ENCODE measurements at places on chromosomes 5 and 9.

DNA sequence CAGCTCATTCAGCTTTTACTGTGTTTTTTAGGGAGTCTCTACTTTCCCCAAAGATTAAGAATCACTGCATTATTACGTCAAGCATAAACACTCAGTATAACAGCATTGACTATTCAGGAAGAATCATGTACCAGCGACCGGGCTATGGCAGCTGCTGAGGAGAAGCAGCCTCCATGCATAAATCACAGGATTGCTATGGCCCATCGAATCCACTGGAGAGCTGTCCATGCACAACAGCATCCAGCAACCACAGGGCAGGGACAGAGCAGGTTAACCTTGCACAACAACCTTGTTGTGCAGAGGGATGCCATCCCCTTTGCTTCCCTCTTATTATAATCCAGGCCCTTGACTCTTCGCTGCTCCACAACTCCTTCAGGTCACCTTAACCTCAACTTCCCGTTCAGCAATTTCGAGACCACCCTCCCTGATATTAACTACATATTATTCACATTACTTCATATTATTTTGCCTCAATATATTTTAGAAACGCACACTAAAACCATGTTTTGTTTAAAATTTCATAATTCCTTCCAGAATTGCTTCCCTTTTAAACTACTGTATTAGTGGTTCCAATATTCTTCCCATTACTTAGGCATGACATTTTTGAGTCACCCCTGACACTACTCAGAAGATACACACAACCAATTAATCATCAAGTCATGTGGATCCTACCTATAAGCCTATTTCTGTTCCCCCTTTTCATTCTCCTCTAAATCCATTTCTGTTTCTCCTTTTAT is 991 bp downstream of the IARS1 start:
- DNase-seq: peak; percentile 60

GRCh38 chr9:6068983-6069382 is 53.6 kb upstream of the RANBP6 start:
- DNase-seq: peak; percentile 64

GRCh38 chr9:16705111-16705604 is 165.3 kb downstream of the BNC2 start:
- DNase-seq: no peak

GRCh38 chr5:108341866-108342265 is 40.0 kb downstream of the FBXL17 start:
- DNase-seq: no peak

- no peak for DNase-seq
Measured at GRCh38 chr5:36491856-36492255, 114.5 kb upstream of the SLC1A3 start.

DNA sequence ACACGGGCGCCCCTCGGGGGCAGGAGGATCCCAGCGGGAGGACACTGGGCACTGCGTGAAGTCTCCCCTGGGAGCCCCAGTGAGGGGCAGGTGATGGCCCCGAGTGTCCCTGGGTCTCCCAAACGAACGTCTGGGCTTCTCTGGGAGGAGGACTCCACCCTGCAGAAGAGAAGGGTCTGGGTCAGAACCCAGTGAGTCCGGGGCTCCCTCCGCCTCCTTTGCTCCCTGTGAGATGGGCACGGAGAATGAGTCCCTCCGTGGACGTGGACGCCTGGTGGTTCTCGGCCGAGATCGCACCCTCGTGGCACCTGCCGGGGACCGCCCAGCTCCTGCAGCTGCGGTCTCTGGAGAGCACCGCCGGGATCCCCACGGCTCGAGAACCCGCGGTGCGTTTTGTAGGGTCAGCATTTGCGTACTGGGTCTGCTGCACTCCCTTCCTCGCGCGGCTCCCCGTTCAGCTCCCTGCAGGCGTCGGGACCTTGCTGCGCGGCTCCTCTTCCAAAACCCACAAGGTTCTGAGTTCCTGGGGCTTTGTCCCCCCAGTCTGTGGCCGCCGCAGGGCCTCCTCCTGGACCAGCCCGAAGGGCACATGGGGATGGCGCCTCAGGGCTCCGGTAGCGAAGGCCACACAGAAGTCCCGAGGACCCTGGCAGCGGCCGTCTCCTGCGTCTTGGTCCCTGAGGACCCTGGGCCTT is 10.2 kb upstream of the CEP72 start:
- no peak for DNase-seq

- DNase-seq: no peak
Measured at GRCh38 chr9:110559869-110560268, 19.7 kb downstream of the SVEP1 start.

- no peak for DNase-seq
Measured at GRCh38 chr9:109017061-109017460, 3.8 kb upstream of the CTNNAL1 start.

DNA sequence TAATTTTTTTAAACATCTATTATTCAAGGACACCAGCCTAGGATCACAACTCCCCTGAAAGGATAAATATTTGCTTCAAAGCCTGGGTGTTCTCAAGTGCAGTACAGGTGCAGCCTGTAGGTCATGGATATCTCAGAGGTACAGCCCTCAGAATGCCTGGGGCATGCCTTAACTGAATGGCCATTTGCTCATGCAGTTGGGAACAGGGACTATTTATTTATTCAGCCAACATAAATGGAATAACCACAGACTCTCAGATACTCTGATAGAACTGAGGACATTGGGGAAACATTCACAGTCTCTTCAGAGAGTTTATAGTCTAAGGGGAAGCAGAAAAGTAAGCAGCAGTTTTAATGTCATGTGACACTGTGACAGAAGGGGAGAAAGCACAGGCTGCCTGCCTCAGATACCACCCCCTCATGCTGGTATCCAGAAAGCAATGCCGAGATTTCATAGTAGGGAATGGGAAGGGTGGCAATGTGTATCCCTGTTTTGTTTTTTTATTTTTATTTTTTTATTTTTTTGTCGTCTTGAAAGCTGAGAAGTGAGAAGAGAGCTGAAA is 112.6 kb downstream of the MACIR start:
- DNase-seq: no peak

DNA sequence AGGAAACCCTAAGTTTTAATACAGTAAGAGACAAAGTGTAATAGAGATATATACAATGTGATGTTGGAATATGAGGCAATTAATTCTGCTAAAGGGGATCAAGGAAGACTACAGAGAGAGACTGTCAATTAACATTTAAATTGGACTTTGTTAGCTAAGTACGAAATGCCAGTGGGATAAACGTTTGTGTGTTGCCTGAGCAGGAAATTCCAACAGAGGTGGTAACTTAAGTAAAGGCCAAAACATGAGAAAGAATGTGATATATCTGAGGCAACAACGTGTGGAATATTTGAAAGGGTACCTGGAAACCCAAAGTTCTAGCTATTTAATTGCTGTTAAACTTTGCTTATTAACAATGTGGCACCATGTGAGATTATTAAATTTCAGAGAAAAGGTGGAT is 1666.9 kb upstream of the WWC1 start:
- no peak for DNase-seq

GRCh38 chr9:72305102-72305546 is 59.9 kb downstream of the ZFAND5 start:
- peak; percentile 99 for DNase-seq

DNA sequence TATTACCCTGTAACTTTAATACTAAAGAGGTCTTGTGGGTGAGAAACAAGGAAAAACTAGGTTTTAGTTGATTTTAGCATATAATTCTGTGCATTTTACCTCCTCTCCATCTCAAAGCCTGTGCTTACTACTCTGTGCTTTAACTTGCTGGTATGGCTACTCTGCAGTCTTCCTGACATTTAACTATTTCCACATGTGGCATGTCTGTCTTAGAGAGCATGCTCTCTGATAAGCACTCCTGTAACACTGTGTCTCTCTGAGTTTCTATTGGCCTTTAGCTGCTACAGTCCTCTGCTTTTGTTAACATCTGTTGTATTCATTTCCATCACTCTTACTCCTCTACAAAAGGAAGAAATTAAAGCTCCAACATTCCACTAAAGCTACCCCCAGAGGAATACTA is 418.3 kb downstream of the RAB3C start:
- DNase-seq: no peak

DNA sequence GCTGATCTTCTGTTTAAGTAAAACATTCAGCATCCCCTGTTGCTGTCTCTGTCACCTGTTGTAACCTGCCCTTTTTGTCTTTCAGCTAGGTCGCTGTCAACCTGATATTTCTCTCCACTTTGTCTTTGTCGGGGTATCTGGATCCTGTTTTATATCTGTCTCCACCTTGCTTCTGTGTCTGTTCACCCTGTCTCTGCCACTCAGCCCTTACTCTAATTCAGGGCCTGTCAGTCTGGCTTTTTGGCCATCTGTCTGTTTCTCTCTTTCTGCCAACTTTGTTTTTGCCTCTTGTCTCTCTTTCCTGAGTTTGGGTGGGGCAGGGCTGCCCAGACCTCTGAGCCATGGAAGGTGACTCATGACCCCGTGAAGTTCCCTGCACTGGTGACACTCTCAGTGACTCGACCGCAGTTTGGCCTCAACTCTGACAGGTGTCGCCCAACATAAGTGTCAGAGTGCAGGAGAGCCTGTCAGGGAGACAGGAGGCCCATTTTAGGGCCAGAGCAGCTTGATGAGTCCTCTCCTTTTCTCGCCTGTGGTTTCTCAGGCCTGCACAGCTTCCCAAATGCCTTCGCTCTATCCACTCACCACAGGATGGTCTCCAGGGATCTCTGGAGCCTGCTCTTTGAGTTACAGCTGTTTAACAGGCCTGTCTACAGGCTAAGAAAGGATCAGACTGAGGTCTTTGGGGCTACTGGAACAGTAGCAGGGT is 868 bp downstream of the ZBTB43 start:
- peak; percentile 96 for DNase-seq

GRCh38 chr9:17669206-17669605 is 90.3 kb downstream of the SH3GL2 start:
- no peak for DNase-seq

DNA sequence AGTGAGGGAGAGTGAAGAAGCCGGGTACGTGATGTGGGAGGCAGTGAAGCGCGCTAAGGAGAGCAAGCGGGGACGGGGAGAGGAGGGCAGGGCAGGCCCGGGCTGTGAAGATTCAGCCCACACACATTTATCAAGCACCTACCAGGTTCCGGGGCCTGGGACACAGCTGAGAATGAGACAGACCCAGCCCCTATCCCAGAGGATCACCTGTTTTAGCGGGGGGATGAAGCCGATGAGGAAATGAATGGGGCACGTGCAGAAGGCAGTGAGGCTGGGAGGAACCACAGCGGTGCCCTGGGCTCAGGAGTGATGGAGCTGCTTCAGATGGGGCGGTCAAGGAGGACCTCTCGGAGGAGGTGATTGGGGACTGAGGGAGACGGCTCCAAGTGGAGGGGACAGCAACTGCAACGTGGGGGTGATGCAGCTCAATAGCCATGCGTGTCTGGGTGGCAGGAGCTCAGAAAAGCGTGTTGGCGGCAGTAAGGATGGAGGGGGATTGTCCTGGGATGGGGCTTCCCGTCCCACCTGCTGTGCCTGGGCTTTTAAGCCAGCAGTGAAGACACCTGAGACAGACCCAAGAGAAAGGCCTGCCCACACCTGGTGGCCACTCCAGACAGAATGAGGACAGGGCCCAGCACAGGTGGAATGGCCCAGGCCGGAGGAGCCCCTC is 77.5 kb upstream of the UNC5A start:
- no peak for DNase-seq

DNA sequence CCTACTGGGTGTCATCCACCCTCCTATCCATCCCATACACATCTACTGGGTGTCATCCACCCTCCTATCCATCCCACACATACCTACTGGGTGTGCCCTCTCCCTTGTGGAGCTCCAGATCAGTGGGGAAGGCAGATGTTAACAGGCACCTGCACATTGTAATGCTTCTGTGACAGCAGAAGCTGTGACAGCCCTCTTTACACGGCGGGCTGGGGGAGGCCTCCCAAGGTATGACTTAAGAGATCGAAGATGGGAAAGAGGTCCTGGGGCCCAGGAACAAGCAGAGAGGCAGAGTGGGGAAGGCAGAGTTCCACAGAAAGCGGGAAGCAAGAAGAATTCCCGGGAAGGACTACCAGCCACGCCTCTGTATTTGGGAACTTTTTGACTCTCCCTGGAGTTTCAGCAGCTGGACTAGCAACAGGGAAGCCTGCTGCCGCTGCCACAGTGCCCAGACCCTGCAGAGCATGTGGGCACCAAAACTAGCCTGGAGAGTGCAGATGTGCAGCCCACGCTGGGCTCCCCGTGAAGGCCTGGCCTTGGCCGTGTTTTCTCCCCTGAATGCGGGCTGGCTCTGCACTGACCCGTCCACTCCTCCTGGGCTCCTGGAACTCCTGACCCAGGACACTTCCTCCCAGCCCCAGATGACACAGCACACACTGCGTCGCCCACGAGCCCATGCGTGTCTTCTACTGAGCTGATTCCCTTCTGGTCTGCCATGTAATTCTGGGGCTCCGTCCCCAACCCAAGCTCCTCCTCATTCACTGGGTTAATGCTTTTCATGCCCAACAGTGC is 9.3 kb downstream of the TOR1A start:
- no peak for DNase-seq

GRCh38 chr5:40828690-40829661 is 6.0 kb downstream of the RPL37 start:
- DNase-seq: no peak

- no peak for DNase-seq
Measured at GRCh38 chr5:163330723-163331668, 106.4 kb upstream of the CCNG1 start.

GRCh38 chr5:17186256-17186655 is 31.2 kb upstream of the BASP1 start:
- no peak for DNase-seq

DNA sequence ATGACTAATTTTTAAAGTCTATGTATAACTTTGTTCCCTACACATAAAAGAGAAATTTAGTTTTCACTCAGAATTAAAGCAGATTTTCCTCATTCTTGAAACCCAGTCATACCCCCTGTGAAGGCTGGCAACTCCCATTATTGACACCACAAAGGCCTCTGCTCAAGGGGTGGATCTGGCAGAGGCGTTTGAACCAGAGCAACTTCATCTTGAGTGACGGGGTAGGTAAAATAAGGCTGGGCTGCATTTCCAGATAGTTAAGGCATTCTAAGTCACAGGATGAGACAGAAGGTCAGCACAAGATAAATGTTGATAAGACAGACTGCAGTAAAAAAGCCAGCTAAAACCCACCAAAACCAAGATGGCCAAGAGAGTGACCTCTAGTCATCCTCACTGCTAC is 177.2 kb upstream of the OR13F1 start:
- no peak for DNase-seq

GRCh38 chr9:1320607-1321195 is 270.5 kb downstream of the DMRT2 start:
- no peak for DNase-seq

- no peak for DNase-seq
Measured at GRCh38 chr5:97131139-97131710, 11.2 kb downstream of the LIX1 start.

DNA sequence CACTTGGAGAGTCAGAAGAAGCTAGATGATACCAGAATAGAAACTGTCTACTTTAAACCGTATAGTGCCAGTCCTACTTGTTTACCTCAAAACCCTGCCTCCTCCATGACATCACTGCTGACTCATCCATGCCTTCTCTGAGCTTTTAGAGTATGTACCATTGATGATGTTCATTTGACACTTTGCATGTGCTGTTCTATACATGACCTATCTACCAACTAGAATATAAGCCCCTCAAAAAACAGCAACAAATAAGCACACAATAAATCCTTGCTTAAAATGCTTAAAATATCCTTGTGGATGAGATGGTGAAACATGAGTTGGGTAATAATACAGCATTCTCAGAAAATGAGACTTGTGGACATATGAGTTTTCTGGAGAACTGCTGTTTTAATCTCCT is 2.6 kb downstream of the CTNNAL1 start:
- DNase-seq: peak; percentile 55
